Stimulated activated CD4-positive, alpha-beta T cell treated with anti-CD3 and anti-CD28 coated beads, TNF-alpha, amount 100 ng/mL, for 48 hours (primary cell): ENCODE measurements at places on chromosomes 4 and X.

- DNase-seq, result no peak
Measured at GRCh38 chr4:168129046-168129772, 36.9 kb downstream of the ANXA10 start.

GRCh38 chrX:43666311-43666912, 10.3 kb downstream of the MAOA start:
- DNase-seq, result no peak

- DNase-seq, result no peak
Measured at GRCh38 chrX:69277369-69277990, 112.2 kb upstream of the PJA1 start.

GRCh38 chr4:144509088-144510015, 136.6 kb upstream of the HHIP start:
- no peak for DNase-seq

DNA sequence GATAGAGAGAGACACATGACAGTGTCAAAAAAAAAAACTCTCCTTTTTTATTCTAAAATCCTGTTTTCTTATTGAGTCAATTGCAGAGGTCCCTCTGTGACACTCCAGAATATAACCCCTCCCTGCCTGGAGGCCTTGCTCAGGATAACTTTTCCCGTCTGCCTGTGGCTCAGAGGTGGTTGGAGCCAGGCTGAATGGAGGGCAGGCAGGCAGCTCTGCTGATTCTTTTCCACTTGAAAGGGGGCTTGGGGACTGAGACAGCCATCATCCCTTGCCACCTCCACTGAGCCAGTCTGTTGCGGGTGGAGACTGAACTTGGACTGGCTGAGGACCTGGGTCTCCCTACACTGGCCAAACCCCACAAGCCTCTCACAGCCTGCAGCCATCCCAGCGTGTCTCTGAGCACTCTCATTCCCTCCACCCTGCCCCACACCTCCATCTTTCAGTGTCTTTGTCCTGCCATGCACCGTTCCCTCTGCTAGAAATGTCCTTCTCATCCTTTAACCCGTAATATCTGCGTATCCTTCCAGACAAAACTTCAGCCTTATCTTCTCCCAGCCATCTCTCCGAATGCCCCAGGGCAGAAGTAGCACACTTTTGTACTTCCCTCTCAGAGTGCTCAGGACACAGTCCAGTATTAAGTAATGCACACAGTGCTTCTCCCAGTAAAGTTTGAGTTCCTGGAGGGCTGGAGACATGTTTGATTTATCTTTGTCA, 139.9 kb downstream of the CHIC2 start:
- DNase-seq, result no peak

DNA sequence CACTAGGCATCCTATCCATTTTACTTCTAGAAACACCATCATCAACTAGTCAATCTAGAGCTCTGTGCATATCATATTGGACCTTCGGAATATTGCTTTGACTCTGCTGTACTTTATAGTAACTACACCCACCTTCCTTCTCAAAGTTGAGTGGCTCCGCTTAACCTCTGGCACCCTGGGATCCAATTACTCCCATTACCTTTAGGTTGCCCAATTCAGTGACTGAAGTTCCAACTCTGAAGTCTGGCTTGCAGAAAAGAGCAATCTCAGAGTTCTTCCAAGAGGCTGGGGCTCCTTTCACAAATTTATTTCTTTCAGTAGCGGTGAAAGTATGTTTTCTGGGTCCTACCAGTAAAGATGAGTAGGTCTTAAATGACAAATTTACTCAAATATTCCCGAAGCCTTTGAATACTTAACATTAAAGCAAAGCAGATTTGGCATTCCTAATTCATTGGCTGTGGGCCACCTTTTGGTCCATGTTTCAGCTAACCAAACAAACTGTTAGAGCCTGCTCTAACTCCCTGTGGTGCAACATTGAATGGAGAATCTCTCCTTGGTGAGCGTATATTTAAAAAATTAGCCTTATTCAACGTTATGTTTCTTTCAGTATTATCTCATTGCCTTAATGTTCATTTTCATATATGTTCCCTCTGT, 1215.8 kb downstream of the RAPGEF2 start:
- DNase-seq, result no peak

DNA sequence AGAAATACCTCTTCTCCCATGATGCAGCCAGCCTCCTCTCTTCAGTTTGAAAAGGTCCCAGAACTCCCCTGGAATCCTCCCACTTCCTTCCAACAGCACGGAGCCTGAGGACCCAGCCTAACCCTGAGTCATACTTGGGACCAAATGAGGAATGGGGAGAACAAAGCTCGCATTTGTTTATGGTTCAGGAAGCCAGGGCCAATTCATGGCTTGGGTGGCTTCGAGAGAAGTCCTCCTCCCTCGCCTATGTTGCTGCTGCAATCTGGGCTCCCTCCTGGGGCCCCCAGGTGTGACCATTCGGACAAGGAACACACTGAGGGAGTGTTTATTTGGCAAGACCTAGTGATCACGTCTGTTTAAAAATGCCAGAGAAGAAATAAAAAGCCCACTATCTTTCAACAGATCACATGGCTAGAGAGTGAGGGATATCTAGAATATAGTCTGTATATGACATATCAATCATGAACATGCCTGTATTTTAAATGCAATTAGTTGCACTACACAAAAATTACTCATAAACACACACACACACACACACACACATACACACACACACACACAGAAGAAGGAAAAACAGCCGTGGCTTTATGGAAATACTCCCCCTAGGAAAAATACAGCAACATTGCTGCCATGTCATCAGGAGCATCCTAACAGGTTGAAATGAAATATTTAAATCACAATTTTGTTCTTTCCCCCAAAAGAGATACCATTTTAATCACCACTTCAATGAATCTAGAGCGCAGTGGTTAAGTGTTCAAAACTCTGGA, 155.7 kb upstream of the MAP3K15 start:
- no peak for DNase-seq

DNA sequence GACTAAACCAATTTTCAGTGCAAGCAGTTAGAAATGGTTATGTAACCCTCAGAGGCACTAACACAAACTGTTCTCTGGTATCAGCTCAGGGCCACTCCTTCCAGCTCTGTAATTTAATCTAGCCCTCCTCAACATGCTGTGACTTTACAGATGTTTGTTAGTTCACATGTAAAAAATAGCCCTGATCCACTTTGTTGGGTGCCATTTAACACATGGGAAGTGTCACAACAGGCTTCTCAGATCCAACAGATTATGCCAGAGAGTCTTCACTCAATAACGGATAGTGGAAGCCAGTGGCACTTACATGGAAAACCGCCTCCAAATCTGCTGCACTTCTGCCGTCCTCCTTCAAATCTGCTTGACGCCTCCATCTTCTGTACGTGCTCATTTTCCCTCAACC, 51.6 kb downstream of the ATP8A1 start:
- DNase-seq, result no peak

DNA sequence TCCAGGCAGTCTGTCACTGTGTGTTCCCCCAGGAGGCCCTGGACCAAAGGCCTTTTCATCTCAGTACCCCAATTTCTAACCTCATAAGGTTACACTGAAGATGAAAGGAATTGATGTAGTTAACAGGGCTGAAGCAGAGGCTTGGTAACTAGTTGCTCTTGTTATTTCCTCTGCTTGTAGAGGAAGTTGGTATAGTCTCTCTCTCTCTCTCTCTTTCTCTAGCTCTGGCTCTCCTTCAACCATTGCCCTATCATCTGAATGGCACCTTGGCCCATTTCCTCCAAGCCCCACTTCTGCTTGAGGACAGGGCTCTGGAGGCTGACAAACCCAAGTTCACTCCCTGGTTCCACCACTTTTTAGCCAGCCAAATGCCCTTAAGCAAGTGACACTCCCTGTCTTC, 96.1 kb downstream of the MAMLD1 start:
- no peak for DNase-seq

GRCh38 chr4:157824021-157824420, 348.8 kb downstream of the GASK1B start:
- no peak for DNase-seq

GRCh38 chr4:92399032-92399431, 95.3 kb downstream of the GRID2 start:
- DNase-seq, result no peak

DNA sequence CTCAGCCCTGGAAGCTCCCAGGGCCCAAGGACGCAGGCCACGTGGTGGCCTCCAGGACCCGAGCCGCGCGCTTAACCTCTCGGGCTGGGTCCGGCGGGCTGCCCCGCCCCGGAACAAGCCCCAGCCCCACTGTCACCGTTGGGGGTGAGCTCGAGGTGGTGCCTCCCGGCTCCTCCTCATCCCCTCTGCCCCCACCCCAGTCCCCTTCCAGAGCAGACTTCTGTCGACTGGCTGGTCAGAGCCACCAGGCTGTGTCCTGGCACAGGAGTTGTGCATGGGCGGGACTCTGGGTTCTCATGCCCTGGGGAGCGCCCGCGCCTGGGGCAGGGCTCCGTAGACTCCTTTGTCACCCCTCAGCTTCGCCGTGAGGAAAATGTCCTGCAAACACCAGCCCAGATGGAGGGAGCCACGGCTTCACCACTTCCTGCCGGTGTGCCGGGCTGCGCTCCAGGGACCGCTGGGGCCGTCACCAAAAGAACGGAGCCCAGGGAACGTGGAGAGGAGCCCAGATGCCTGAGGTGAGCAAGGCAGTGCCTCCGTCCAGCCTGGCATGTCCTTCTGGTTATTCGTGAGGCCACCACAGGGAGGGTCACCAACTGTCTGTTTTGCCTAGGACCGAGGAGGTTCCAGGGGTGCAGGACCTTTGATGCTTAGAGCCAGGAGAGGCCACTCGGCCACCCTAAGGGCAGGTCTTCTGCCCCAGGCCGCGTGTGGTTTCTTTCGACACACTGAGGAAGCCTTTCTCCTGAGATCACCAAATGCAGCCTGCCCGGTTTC, 7.1 kb upstream of the RGS12 start:
- no peak for DNase-seq

GRCh38 chr4:167581449-167581965, 347.2 kb upstream of the SPOCK3 start:
- no peak for DNase-seq

DNA sequence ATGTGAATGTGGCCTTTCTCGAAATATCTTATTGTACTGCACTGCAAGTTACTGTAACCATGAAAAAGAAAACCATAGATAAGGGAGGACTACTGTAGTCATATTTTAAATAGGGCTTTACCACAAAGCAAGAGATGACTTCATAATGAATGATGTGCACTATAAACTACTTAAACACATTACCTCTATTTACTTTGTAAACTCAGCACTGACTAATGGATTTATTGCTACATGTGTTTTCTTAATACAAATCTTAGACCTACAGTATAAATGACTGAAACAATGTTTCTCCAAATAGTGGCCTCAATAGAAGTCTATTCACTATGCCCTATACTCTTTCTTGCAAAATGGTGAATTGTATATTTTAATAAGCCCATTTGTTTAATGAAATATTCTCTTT, 61.1 kb downstream of the HDX start:
- DNase-seq, result no peak

DNA sequence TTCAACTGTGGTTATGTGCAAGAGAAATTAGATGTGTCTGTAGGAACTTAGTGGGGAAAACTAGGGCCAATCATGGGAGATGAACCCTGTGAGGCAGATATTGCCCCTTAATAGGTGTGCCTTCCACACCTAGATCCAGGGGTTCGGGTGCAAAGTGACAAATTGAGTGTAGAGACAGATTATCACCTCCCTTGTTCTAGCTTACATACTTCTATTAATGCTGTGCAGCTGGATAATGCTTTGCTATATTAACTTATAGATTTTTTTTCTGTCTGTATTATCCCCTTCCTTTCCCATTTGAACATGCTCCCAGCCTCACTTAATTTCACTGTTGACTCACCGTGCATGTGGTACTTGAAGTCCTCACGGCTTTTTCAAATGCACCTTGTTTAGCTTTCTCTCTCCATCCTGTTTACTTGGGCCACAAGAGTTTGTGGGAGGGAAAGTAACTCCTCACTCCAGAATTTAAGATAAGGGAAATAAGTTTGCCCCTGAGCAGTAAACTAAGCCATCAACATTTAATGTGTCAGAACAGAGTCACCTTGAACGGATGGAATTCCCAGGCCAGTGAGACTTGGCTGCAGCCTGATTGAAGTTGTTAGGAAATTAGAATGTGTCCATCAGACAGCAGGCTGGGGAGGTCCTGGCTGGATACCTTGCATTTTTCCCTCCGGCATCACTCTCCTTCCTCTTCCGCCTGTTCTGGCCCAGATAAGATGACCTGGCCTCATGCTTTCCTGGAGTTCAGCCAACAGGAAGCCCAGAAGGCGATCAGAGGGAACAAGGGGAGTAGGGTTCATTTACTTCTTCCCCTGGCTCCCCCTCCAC, 478.4 kb downstream of the BCOR start:
- no peak for DNase-seq

DNA sequence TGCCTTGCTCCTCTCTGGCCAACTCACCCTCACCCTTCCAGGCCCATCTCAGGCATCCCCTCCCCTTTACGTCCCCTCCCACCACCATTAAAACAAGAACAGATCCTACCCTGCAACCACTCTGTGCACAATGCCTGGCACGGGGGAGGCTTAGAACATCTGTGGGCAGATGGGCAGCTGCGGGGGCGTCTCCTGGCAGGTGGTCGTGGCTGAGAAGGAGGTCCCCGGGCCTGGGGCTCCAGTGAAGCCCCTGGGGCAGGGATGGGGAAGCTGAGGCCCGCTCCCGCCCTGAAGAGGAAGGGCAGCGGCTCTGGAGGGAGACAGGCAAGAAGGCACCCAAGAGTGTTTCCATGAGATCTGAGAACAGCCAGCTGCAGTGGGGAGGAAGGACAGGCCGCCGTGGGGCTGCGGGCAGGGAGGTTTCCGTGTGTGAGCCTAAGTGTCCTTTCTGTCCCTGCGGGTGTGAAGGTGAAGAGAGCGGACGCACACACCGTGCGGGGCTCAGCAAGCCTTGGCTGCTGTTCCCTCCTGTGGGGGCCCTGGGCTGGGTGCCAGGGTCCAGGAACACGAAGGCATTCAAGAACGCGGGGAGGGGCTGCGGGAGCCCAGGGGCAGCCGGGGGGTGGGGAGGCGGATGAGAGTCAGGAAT, 7.8 kb upstream of the TBC1D14 start:
- no peak for DNase-seq

GRCh38 chrX:55787063-55787462, 69.5 kb downstream of the RRAGB start:
- no peak for DNase-seq

DNA sequence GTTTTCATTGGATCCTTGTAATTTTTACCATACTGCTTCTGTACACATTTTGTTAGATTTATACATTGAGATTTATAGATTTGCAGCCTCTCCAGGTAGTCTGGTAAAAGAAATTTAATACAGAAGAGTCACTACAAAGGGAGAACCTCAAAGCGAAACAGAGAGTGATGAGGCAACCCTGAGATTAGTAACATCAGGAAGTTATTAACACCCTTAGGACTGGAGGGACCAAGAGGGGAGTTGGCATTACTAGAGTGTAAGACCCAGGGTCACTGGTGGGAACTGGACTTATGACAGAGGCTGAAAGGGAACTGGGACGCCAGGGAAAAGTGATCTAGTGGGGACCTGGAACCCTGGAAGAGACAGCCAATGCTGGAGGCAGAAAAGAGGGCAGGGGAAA, 20.6 kb upstream of the MAML3 start:
- no peak for DNase-seq
